MM.1S (cell line): ENCODE measurements at places on chromosomes 6 and 20.

- no peak overlapping the region for H3K4me3 ChIP-seq
- H3K27ac ChIP-seq: no peak overlapping the region
- no peaks in the 10 kb centered on the region for H3K36me3 ChIP-seq
These were observed 151.5 kb upstream of the SALL4 start for GRCh38 chr20:51953731-51954340.

DNA sequence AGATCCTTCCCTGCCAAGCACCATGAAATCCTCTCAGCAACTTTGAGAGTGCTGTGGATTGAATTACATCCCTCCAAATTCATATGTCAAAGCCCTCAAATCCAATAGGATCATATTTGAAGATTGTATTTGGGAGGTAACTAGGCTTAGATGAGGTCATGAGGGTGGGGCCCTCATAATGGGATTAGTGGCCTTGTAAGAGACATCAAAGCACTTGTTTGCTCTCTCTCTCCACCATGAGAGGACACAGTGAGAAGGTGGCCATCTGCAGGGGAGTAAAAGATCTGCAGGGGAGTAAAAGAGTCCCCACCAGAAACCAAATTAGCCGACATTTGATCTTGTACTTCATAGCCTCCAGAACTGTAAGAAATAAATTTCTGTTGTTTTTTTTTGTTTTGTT is 298.2 kb downstream of the SAMD5 start:
- no peak overlapping the region for H3K4me3 ChIP-seq
- H3K27me3 ChIP-seq: no peaks in the 10 kb centered on the region
- no peak overlapping the region for H3K27ac ChIP-seq

DNA sequence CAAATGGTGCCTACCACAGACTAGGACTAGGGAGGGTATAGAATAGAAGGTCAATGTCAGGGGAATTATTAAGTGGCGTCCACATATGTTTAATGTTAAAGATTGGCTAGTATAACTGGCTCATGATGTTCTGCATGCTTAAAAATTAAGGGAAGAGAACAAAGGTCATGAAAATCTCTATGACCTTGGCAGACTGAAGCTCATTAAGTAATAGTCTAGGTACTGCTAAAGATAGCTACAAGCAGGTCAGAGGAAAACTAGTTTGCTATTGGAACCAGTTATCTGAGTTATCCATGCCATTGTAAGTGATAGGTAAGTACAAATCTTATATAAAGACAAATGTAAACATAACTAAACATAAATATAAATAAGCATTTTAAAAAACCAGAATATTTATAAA is 32.9 kb upstream of the PRSS35 start:
- DNase-seq: no peak
- no peaks in the 10 kb centered on the region for H3K36me3 ChIP-seq
- H3K27ac ChIP-seq: no peak overlapping the region
- no peak overlapping the region for H3K4me3 ChIP-seq
- H3K27me3 ChIP-seq: no peaks in the 10 kb centered on the region
- H3K4me1 ChIP-seq: no peaks in the 10 kb centered on the region

DNA sequence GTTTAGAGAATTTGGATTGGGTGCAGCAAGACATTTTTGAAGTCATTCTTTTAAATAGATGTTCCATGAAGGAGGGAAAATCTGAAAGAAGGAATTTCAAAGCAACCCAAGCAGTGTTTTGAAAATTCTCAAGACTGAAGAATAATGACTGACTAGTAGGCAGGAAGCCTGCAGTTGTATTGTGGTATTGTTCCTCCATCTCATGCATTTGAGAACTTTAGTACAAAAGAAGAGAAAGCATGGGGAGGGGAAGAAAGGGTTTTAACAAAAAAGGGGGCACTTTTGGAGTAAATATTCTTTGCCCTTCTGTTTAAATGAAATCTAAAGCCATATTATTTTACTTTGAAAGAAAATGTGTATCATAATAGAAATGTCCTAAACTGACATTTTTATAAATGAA is 6.6 kb downstream of the NCOA3 start:
- H3K36me3 ChIP-seq: no peaks in the 10 kb centered on the region
- H3K27ac ChIP-seq: no peak overlapping the region
- H3K4me3 ChIP-seq: no peak overlapping the region
- peaks cover 26% of the 10 kb centered on the region for H3K4me1 ChIP-seq
- DNase-seq: peak; percentile 17
- no peaks in the 10 kb centered on the region for H3K27me3 ChIP-seq

DNA sequence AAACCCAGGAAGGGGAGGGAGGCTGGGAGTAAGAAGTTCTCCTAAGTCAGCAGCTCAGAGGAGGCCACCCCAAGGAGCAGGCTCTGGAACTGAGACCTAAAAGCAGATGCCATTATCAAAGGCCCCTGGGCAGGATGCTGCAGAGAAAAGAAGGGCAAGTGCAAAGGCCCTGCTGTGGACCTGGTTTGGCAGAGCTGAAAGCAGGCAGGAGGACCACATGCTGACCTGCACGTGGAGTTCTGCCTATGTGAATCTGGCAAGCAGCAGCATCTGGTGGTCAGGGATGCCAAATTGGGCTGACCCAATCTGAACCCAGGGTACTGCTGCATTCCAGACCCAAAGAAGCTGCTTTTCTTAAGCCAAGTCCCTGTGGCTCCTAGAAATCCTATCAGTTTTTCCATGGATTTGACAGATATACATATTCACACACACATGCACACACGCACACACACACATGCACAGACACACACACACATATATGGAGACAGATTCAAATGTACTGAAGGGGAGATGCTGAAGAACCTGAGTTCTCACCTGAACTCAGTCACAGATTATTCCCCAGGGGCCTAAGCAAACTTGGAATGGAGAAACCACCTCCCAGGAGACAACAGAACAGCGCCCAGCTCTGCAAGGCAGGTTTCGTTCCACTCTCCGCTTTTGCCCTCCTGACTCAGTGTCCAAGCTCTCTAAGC is 119.9 kb downstream of the FOXA2 start:
- DNase-seq: no peak
- no peaks in the 10 kb centered on the region for H3K4me1 ChIP-seq
- H3K4me3 ChIP-seq: no peak overlapping the region
- H3K27ac ChIP-seq: no peak overlapping the region
- no peaks in the 10 kb centered on the region for H3K36me3 ChIP-seq
- no peaks in the 10 kb centered on the region for H3K27me3 ChIP-seq

GRCh38 chr6:105678516-105678915 is 275.6 kb upstream of the PREP start:
- H3K4me3 ChIP-seq: no peak overlapping the region
- no peak overlapping the region for H3K27ac ChIP-seq
- DNase-seq: no peak
- H3K4me1 ChIP-seq: no peaks in the 10 kb centered on the region
- no peaks in the 10 kb centered on the region for H3K36me3 ChIP-seq
- H3K27me3 ChIP-seq: no peaks in the 10 kb centered on the region

- no peak overlapping the region for H3K4me3 ChIP-seq
- no peaks in the 10 kb centered on the region for H3K36me3 ChIP-seq
- no peaks in the 10 kb centered on the region for H3K27me3 ChIP-seq
- no peak for DNase-seq
- no peak overlapping the region for H3K27ac ChIP-seq
These were observed 18.2 kb downstream of the MAP7 start for GRCh38 chr6:136532030-136532429.

DNA sequence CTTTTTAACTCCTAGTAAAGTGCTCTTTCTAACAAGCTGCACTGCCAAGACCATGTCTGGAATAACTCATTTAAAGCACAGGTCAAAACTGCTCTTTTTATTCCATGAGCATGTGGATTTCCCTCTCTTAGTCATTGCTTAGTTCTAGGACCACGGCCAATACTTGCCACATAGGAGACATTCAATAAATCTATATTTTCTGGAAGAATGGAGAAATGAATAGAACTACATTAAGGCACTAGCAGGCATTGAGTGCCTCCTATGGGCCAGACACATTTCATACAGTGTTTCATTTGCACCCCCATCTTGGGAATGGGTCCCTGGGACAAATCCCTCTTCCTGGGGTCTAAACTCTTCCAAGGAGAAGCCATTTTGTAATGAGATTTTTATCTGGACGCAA is 552.8 kb upstream of the CITED2 start:
- DNase-seq: no peak
- H3K27ac ChIP-seq: no peak overlapping the region
- H3K4me3 ChIP-seq: no peak overlapping the region
- no peaks in the 10 kb centered on the region for H3K4me1 ChIP-seq
- H3K36me3 ChIP-seq: no peaks in the 10 kb centered on the region

DNA sequence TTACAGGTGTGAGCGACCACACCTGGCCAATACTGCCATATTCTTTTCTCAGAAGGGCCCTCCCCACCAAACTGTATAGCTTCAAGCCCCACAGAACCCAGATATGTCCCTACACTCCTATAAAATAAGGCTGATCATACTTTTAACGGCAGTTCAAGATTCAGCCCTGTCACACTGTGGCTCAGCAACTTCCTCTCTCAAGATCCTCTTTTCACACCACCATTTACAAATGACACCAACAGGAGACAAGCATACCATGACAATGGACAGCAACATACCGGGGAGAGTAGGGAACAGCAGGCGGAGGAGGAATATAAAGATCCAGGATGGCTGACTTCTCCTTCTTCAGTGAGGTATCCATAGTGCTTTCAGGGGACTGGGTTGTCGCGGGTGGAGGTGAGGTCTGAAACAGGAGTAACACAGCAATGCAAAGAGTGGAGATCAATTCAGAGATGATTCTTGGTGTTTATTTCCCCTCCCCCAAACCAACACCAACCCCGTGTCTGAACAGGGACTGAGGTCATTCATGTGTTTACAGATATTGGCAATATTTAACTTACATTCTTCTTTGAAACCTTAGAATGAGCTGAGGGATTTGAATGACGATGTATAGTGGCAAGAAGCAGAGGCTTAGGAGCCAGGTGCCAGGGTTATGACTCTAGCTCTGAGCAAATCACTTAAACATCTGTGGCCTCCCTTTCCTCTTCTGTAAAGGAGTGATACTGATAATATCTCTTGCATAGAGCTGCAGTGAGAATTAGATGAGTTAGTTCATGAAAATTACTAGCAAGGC is 57.6 kb upstream of the IPCEF1 start:
- H3K27me3 ChIP-seq: no peaks in the 10 kb centered on the region
- H3K4me3 ChIP-seq: no peak overlapping the region
- H3K27ac ChIP-seq: no peak overlapping the region

DNA sequence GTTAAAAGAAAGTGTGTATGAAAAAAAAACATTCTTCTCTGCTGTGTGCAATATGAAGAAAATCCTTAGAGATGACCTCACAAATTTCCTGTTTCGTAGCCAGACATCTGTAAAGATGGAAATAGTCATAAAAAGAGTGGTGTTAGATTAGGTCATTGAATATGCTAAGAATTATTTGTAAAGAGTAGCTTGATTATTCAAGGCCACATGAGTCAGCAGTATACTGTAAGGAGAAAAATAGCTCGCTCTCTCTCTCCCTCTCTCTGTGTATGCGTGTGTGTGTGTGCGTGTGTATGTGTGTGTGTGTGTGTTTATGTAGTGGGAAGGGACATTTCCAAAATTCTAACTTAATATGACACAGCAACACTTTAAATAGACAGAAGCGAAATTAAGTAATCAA is 78.8 kb downstream of the PTCHD4 start:
- DNase-seq: no peak
- no peaks in the 10 kb centered on the region for H3K36me3 ChIP-seq
- no peak overlapping the region for H3K27ac ChIP-seq

- no peaks in the 10 kb centered on the region for H3K27me3 ChIP-seq
- H3K36me3 ChIP-seq: no peaks in the 10 kb centered on the region
- H3K27ac ChIP-seq: no peak overlapping the region
- no peak for DNase-seq
These were observed 38.2 kb downstream of the JAG1 start for GRCh38 chr20:10635476-10636208.

GRCh38 chr20:10428008-10428407 is 6.0 kb downstream of the MKKS start:
- H3K36me3 ChIP-seq: peaks cover 3% of the 10 kb centered on the region; the same call in 1 of the 2 replicates
- H3K4me1 ChIP-seq: no peaks in the 10 kb centered on the region
- DNase-seq: no peak
- H3K27ac ChIP-seq: no peak overlapping the region

GRCh38 chr20:56504373-56505005 is 20.1 kb upstream of the FAM209A start:
- no peaks in the 10 kb centered on the region for H3K27me3 ChIP-seq
- H3K27ac ChIP-seq: no peak overlapping the region
- no peaks in the 10 kb centered on the region for H3K4me1 ChIP-seq
- no peak overlapping the region for H3K4me3 ChIP-seq

DNA sequence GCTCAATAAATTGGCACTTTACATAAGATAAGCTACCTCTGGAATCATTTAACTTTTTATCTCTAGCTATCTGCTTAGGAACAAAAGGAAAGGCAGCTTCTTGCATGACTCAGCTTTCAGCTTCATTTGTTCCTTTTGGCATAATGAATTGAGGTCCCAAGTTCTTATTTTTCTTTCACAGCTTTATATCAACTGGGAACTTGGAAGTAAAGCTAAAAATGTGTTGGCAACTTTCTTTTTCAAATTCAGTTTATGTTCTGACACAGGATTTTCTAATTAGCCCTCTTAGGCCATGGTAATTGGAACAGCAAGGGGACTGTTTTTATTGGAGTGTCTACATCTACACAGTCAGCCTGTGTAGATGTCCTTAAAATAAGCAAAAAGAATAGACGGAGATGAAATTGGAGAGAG is 55.2 kb upstream of the MRAP2 start:
- no peak overlapping the region for H3K4me3 ChIP-seq
- no peaks in the 10 kb centered on the region for H3K36me3 ChIP-seq
- no peak overlapping the region for H3K27ac ChIP-seq
- no peaks in the 10 kb centered on the region for H3K27me3 ChIP-seq

DNA sequence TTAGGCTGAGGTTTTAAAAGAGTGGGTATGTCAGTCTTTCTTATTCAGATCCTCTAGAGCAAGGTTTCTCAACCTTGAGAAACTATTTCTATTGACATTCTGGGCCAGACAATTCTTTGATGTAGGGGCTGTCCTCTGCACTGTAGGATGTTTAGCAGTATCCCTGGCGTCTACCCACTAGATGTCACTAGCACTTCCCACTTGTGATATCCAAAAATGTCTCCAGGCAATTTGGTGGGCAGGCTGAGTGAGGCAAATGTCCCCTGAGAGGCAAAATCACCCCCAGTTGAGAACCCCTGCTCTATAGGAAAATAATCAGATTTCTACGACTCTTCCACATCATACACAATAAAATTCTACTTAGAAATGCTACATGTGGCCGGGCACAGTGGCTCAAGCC is 7.7 kb upstream of the ZKSCAN8 start:
- H3K36me3 ChIP-seq: no peaks in the 10 kb centered on the region; the same call in 1 of the 2 replicates
- peaks cover 18% of the 10 kb centered on the region for H3K4me1 ChIP-seq
- DNase-seq: peak; percentile 38
- H3K27me3 ChIP-seq: no peaks in the 10 kb centered on the region
- H3K27ac ChIP-seq: no peak overlapping the region
- H3K4me3 ChIP-seq: no peak overlapping the region

DNA sequence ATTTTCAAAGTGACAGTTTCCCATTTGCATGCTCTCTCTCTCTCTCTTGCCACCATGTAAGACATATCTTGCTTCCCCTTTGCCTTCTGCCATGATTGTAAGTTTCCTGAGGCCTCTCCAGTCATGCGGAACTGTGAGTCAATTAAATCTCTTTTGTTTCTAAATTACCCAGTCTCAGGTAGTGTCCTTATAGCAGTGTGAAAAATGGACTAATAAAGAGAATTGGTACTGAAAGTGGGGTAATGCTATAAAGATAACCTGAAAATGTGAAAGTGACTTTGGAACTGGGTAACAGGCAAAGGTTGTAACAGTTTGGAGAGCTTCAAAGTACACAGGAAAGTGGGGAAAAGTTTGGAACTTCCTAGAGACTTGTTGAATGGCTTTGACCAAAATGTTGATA is 389.8 kb downstream of the GRIK2 start:
- H3K27me3 ChIP-seq: no peaks in the 10 kb centered on the region
- H3K27ac ChIP-seq: no peak overlapping the region
- H3K4me1 ChIP-seq: no peaks in the 10 kb centered on the region
- no peaks in the 10 kb centered on the region for H3K36me3 ChIP-seq
- no peak for DNase-seq
